Left lung (tissue), 14 donors: ENCODE measurements at places on chromosomes 12 and 14.

DNA sequence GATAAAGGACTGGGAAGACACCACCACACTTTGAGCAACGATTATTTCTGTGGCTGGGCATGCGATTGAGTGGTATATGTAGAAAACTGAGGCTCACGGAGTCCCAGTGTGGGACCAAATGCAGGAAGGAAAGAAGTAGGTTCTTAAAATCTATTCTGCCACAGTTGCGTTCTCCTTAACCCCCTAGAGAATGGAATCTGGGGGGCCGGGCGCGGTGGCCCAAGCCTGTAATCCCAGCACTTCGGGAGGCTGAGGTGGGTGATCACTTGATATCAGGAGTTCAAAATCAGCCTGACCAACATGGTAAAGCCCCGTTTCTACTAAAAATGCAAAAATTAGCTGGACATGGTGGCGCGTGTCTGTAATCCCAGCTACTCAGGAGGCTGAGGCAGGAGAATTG lies 29.9 kb upstream of the CORO1C start:
- DNase-seq: no peak

- no peak for DNase-seq
Observed at GRCh38 chr12:24285448-24285847, 336.0 kb upstream of the SOX5 start.

DNA sequence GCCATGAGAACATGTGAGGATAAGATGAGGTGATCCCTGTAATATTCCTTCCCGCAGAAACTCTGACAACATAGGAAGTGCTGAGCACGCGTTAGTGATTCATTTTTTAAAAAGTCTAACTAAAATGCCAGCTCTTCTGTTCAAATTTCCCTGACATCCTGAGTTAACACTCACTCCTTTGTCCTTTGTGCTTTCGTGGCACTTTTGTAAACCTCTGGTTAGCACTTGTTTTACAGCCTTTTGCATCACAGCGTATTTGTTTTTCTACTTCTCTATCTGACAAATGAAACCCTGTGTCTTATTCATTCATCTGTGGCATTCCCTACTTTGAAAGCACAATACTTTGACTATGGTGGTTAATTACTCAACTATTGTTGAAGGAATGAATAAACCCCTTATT lies 313.6 kb downstream of the NUAK1 start:
- DNase-seq: no peak

DNA sequence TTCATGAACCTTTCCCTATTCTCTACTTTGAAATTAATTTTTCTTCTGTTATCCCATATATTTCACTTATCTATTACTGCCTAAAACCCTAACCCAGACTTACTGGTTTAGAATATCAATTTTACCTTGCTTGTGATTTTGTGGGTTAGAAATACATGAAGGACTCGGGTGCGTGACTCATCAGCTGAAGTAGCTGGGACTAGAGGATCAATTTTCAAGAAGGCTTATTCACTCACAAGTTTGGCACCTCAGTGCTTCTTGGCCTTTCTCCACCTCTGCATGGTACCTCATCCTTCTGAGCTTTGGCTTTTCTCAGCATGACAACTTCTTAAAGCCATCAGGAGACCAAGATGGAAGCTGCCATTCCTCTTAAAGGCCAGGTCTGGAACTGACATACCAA lies 57.8 kb downstream of the TMEM117 start:
- no peak for DNase-seq

DNA sequence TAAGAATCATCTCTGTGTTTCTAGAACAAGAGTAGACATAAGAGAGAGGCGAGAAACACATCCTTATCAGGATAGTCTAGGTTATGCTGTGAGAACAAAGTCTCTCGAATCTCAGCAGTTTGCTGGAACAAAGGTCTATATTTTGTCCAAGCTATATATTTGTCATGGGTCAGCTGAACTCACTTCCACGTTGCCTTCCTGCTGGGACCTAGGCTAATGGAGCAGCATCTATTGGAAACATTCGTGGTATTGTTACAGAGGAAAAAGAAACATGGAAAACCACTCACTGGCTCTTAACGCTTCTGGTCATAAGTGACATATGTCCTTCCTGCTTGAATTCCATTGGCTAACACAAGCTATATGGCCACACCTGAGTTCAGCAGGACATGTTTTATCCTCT lies 112.6 kb upstream of the DYRK2 start:
- DNase-seq: no peak

DNA sequence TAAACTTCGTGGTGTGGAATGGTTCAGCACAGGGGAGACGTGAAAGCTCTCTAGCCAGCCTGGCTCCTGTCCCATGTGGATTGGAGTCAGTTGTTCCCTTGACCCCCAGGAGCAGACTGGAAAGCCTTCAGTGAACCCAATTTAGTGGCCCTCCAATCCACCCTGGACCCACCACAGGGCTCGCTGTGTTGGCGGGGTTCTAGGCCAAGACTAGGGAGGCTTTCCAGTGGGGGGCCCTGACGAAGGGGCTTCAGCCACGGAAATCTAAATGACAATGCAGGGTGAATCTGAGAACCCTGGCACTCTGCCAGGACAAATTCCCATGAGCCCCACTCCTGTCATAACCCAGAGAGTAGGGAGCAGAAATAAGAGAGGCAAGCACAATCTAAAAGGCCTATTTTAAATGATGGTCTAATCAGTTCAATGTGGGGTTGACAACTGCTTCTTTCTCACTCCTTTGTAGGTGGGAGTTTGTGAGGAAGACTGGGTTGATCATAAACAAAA lies 110.8 kb downstream of the SLC35F4 start:
- no peak for DNase-seq
